Left cardiac atrium (tissue), 4 donors: ENCODE measurements at places on chromosomes 1 and 21. TPM values are rescaled to one million over a fixed set of nuclear protein-coding genes. Genes with fewer than 3 reads are reported as not detected.

Gene FCRL6
- 0.21 TPM for total RNA-seq

DNA sequence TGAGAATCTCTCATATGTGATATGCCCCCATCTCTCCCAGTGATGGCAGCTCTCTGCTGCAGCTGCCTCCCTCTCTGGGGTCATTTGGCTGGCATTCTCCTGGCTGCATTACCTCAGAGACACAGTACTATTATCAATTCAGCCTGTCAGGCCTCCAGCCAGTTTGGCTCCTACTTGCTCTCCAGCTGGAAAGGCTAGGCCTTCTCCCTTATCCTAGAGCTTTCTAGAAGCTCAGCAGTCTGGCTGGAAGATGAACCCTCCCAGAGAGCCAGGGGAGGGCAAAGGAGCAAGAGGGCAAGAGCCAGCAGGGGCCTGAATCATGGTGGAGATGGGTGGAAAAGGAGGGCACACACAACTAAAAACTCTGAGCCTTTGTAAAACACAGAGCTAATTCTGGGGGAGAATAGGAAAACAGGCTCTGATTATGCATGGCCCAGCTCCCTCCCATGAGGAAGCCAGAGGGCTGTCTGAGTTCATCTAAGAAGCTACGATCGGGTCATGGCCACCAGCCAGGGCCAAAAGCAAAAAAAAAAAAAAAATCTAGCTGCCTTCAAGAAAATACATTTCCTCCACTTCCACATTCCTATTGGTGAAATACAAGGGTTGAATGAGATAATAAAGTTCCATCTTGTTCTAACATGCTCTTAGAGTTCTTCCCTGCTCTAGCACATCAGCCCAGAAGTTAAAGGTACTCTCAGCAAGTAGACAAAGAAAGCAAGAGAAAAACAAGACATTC, 8.8 kb downstream of the LAMB3 start:
- DNase-seq, result peak; percentile 75

DNA sequence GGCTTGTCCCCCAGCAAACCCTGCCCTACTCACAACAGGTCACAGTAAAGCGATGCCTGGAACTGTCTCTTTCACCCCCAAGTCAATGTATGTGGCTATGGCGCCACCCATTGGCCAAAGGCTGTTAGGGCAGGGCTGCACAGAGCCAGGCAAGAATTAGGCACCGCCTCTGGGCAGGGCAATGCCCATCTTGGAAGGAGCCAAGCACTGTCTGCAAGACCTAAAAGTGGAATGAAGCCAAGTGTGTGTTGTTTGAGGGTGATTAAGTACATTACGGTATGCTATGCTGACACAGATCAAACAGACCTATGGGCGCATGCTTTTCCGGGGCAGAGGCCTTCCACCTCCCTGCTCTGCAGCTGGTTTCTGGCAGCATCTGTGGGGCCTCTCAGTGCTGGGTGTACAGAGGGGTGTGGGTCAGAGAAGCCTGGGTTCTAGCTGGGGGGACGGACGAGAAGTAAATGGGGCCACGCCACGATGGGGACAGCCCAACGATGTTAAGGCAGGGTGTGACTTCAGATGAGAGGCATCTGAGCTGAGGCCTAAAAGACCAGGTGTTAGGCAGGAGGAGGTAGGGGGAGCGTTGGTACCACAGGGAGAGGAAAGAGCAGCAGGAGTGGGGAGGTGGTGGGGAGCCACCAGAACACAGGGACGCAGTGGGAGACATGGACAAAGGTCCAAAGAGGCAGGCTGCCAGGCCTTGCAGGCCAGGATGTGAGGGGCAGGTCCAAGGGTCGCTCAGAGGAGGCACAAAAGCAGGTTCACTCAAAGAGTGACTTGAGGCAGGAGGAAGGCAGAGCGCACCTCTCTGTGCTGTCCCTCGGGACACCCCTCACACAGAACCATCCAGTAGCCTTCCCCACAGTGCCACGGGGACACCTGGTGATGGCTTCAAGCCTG, 49.8 kb downstream of the ACOT7 start:
- DNase-seq, result peak; percentile 69

DNA sequence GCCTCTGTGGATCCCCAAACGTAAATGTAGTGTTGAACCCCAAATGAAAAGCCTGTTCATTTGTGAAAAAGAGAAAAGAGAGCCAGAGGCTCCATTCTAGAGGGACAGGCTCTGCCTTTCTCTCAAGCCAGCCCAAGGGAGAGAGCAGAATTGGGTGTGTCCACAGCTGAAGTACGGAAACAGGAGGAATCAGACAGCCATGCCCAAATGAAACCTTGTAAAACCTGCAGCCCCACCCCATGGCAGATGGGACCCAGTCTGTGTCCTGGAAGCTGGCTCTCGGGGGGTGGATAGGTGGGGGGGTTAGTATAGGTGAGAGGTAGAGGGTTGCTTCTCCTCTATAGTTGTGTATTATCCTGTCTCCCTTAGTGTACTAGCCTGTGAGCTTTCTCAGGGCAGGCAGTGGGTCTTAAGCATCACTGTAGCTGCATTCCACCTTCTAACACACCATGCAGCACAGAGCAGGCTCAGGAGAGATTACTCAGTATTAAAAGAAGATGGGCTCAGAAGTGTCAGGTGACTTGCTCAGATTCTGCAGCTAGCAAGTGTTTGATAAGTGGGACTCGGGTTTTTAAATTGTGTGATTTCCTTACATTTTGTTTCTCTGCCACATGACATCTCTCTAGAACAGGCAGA, 67.4 kb upstream of the SIPA1L2 start:
- no peak for DNase-seq
